ENCODE measurements at places on chromosomes 16 and 17.

GRCh38 chr17:12407495-12408252 lies 258.0 kb upstream of the MYOCD start:
- H3K36me3 ChIP-seq: no peaks in the 10 kb centered on the region
- no peaks in the 10 kb centered on the region for H3K4me1 ChIP-seq
- no peak overlapping the region for H3K4me3 ChIP-seq
- H3K27me3 ChIP-seq: no peaks in the 10 kb centered on the region

DNA sequence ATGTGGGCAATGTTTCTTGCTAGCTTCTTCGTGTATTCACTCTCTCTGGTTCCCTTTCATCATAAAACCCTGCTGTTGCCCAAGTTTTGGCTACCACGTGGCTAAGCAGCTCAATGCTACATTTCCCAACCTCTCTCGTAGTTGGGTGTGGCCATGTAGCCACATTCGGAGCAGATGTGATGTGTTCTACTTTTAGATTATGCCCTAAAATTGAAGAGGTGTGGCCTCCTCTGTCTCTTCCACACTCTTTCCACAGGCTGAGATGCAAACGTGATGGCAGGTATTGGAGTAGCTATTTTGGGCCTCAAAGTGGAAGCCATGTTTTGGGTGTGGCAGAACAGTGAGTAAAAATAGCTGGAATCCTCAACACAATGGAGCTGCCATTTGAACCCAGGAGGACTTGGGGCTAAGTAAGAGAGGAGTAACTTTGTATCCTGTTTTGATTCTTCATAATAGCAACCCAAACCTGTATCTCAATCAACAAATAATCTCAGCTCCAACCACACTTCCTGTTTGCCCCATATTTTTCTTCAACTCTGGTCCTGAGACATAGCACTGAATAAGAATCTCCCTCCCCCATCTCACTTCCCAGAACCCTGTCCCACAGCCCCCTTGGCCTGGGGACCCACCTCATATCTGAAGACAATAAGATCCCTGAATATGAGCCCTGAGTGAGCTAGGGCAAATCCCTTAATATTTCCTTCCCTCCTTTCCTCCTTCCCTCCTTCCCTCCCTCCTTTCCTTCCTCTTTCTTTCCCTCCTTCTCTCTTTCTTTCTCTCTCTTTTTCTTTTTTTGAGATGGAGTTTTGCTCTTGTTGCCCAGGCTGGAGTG lies 4.0 kb downstream of the NUPR1 start:
- no peak for DNase-seq
- H3K27me3 ChIP-seq: no peaks in the 10 kb centered on the region
- no peak overlapping the region for H3K4me3 ChIP-seq
- no peak overlapping the region for H3K27ac ChIP-seq

DNA sequence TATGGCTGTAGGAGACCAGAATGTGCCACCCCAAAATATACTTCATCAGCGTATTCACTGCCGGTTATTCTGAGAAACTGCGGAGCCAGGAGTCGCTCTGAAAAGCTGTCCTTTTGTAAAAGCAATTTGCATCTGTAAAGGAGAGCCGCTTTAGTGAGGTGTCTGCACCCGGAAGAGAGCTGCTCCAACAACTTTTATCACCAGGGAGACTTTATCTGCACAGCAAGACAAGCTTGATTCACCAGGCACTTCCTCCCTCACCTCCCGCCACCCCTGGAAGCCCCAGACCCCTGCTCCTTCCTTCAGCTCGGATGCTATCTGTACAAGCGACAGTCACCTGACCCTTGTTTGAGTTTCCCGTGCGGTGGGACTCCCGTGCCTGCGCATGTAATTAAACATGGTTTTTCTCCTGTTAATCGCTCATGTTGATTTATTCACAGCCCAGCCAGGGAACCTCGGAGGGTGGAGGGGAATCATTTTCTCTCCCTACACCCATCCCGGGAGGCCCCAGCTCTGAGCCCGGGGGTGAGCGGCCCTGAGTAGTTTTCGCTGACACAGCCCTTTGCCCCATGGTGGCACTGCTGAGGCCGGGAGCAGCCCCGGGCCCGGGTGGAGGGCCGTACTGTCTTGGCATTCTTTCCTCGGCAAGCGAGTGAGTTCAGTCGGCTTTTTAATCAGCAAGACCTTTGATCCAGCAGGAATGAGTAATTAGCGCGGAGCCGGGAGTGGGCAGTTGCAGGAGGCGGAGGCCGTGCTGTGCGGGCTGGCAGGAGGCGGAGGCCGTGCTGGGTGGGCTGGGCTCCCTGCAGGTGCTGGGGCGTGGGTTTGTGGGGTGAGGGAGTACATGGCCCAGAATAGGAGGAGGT lies 222.7 kb upstream of the CIBAR2 start:
- H3K27ac ChIP-seq: no peak overlapping the region
- H3K4me3 ChIP-seq: no peak overlapping the region
- peaks cover 76% of the 10 kb centered on the region for H3K27me3 ChIP-seq
- DNase-seq: no peak

GRCh38 chr17:4161967-4162305 lies 18.9 kb downstream of the CYB5D2 start:
- H3K27ac ChIP-seq: no peak overlapping the region
- H3K27me3 ChIP-seq: no peaks in the 10 kb centered on the region
- H3K36me3 ChIP-seq: no peaks in the 10 kb centered on the region
- H3K4me1 ChIP-seq: no peaks in the 10 kb centered on the region
- no peak overlapping the region for H3K4me3 ChIP-seq

DNA sequence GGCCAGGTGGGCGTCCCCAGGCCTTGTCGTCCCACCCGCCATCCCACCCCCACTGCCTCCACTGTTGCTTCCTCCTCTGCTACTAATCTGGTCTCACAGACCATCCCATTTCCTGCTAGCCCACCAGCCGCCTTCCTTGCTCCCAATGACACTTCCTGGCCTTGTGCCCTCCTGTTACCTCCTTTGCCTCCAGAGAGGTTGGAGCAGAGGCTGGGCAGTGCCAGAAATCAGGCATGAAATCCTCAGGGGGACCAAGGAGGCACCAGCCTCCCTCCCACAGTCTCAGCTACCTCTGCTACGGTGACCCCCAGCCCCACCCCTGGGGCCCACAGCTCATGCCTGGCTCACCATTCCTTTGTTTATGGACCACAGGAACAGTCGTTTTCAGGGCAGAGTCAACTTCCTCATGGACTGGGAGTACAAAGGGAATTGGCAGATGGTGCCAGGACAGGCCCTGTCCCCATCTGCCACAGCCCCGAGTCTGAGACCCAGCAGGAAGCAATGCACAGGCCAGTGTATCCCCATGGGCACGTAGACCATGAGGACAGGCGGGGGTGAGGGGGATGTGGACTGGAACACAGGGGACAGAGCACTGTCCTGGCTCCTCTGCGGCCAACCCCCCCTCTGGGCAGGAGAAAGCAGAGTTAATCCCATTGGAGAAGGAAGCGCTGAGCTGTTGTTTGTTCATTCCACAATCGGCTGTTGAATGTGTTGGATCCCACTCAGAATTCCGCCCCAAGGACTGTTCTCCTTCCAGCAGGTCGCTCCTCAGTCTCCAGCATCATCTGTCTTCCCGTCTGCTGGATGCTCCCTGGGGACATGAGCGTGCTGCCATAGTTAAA lies 2.2 kb upstream of the CDH5 start:
- no peak overlapping the region for H3K27ac ChIP-seq
- H3K36me3 ChIP-seq: no peaks in the 10 kb centered on the region
- peaks cover 45% of the 10 kb centered on the region for H3K27me3 ChIP-seq

GRCh38 chr17:79057737-79058385 lies 16.8 kb upstream of the ENGASE start:
- H3K27ac ChIP-seq: no peak overlapping the region
- H3K36me3 ChIP-seq: no peaks in the 10 kb centered on the region
- no peaks in the 10 kb centered on the region for H3K4me1 ChIP-seq
- DNase-seq: no peak

DNA sequence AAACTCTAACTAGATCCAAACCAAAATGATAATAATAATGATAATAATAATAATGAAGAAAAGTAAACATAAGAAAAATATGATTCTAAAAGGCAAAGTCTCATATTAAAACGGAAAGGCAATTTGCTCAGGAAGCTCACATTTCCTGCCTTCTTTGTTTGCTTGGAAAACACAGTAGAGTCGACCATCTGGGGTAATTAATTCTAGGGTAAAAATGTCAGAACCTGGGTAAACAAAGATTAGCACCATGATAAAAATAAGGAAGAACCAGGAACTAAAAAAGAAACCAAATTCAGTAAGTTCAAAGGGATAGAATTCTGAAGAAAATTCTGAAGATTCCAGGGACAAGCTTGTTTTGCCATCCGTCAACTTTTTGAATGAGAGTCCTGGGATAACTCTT lies 16.2 kb downstream of the KRABD2 start:
- no peaks in the 10 kb centered on the region for H3K27me3 ChIP-seq
- H3K36me3 ChIP-seq: no peaks in the 10 kb centered on the region
- no peak overlapping the region for H3K4me3 ChIP-seq
- DNase-seq: no peak
- no peak overlapping the region for H3K27ac ChIP-seq

- peaks cover 19% of the 10 kb centered on the region for H3K4me1 ChIP-seq
- no peak overlapping the region for H3K27ac ChIP-seq
- no peaks in the 10 kb centered on the region for H3K36me3 ChIP-seq
- H3K27me3 ChIP-seq: no peaks in the 10 kb centered on the region
Observed at GRCh38 chr17:50056961-50057330, 1.0 kb downstream of the ITGA3 start.

Measured in MM.1S (cell line).